ENCODE measurements at places on chromosomes 11 and 22.

DNA sequence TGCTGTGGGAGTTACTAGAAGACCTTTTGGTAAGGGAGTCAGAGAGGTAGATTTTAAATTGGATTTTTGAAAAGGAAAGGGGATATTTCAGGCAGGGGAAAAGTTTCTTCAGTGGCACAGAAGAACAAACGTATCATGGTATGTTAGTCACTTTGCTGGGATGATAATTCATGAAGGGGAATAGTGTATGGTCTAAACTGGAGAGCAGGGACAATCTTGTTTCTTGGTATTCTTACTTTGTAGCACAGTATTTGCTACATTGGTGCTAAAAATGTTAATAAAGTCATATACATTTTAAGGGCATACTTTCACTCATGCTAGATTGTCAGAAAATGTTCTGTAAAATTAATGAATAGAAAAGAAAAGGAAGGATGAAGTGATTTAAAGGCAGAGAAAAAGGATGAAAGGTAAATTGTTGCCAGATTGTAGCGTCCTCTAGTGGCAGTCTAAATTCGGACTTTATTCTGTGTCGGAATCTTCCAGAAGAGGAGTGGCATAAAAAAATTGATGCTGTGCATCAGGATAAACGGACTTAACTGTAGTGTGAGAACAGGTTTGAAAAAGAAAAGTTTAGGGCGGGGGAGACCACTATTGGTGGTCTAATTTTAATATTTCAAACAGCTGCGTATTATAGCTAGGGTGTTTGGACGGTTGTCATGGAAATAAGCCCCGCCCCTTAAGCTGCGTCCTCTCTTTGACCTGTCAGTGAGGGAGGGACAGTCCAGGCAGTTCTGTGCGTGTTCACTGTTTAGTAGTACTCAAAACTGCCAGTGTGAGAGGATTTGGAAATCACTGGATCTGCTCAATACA is at the start of gene BCO2:
Gene BCO2, plus strand, starts transcription at position 724 of the 810 bp plus-strand sequence. CDS start 90 bp downstream, outside the sequence.
- peak; percentile 81 for DNase-seq

GRCh38 chr22:19716041-19716828 is 1.9 kb downstream of the SEPTIN5 start:
- DNase-seq: no peak

- no peak for DNase-seq
Observed at GRCh38 chr11:14081581-14082231, 119.2 kb downstream of the SPON1 start.

DNA sequence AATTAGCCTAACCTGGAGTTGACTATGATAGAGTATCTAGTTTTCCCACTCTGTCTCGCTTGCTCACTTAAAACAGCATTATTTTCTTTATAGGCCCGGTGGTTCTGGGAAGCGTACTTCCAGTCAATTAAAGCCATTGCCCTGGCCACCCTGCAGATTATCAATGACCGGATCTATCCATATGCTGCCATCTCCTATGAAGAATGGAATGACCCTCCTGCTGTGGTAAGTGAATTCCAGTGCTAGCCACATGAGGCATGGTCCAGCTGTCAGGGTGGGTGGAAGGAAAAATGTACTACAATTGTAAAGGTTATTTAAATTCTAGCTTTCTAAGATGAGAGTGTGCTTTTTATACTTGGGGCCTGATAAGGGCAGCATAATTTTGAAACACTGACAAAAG is 76.0 kb downstream of the EXT2 start:
- no peak for DNase-seq

- peak; percentile 59 for DNase-seq
Observed at GRCh38 chr11:64564947-64565889, 25.8 kb upstream of the SLC22A12 start.

GRCh38 chr11:1487091-1487850 is 692 bp upstream of the MOB2 start:
- DNase-seq: peak; percentile 44

GRCh38 chr11:46570790-46571398 is 22.9 kb downstream of the AMBRA1 start:
- DNase-seq: no peak

- no peak for DNase-seq
Observed at GRCh38 chr11:23079382-23079813, 219.1 kb upstream of the CCDC179 start.

DNA sequence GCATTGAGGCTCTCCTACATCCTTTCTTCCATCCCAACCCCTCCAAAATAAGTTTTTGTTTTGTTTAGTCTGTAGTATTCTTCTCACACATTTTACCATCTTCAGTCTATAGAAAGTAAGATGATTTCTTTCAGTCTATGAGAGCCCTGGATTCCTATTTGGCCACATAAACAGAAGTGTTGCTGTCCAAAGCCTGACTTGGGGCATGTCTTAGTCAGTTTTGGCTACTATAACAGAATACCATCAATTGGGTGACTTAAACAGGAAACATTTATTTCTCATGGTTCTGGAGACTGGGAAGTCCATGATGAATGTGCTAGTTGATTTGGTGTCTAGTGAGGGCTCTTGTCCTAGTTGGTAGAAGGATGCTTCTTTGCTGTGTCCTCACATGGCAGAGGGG is 146.8 kb upstream of the DDI1 start:
- DNase-seq: no peak

- no peak for DNase-seq
Observed at GRCh38 chr11:126800009-126800408, 200.6 kb downstream of the KIRREL3 start.

DNA sequence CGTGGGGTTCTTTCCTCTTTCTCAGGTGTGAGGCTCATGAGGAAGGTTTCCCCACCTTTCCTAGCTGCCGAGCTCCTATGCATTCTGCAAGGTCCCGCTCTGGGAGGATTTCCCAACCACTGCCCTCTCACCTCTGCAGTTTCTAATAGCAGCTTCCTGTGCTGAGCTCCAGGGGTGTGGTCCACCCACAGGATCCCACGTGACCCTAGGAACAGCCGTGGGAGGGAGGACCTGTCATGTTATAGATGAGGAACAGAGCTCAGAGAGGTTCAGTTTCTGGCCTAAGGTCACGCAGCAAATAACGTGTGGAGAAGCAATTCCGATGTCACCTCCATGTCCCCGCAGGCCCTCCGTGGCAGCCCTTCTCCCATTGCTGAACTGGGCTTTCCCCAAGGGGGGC is 38.5 kb downstream of the FLRT1 start:
- no peak for DNase-seq

GRCh38 chr22:46587061-46587460 is 33.1 kb upstream of the GRAMD4 start:
- DNase-seq: no peak

- DNase-seq: no peak
Observed at GRCh38 chr11:88104408-88104807, 70.8 kb downstream of the RAB38 start.

DNA sequence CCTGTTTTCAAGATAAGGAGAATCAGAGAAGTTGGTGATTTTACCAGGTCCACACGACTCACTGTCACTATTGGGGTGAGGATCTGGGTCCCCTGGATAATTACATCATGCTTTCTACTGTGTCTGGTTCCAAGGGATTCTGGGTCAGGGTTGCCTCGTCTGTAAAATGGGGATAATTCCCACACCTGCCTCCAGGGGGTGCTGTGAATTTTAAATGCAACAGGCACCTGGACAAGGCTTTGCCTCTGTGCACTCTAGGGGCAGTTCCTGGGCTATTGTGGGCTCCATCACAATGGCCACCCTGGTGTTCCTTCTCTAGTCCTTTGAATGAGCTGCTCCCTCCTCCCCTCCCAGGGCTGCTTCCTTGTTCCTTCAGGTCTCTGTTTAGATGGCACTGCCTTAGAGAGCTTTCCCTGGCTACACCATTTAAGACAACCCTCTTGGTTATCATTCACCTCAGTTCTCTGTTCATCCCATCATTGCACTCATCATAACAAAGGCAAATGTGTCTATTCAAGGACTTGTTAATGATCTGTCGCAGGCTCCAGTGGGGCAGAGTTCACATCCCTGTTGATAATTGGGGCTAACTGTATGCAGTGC is 178.6 kb downstream of the MIAT start:
- DNase-seq: no peak

DNA sequence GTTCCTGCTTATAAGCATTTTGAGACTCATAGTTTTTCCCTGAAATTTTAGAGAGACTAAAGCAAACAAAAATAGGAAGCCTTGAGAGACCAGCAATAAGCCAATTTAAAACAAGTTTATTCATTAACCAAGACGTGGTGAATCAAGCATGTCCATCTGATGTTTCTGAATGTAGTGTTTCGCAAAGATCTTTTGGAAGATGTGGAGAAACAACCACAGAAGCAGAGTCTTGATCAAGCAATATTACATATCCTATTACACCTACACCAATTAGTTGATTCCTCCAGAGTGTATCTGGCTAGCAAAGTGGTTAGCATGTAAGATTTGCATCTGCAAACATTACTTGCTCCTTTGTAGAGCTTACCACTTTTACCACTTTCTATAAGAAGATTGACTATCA is at the start of gene OVCH2:
Gene OVCH2, minus strand, starts transcription at position 101 of the 400 bp plus-strand sequence. Its CDS starts 83 bp downstream, at position 18.
- DNase-seq: no peak

DNA sequence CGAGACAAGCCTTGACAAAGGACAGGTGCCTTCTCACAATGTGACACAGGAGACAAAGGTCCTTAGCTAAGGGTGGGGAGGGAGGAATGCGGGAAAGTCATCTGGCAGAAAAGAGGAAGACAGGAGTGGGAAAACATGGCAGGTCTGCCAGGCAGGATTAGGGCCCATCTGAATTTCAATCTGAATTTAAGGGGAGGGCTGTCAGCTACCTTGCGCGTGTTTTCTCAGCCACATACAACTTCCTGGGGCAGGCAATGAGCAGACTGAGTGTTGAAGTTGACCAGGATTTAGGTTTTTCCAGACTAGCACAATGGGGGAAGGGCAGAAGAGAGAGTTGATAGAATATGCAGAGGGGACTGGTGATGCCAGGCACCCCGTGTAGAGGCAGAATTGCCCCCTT is 66.7 kb upstream of the LARGE1 start:
- no peak for DNase-seq

GRCh38 chr11:283405-284104 is 5.3 kb downstream of the NLRP6 start:
- no peak for DNase-seq

GRCh38 chr11:83717537-83717936 is 431.4 kb upstream of the CCDC90B start:
- no peak for DNase-seq

DNA sequence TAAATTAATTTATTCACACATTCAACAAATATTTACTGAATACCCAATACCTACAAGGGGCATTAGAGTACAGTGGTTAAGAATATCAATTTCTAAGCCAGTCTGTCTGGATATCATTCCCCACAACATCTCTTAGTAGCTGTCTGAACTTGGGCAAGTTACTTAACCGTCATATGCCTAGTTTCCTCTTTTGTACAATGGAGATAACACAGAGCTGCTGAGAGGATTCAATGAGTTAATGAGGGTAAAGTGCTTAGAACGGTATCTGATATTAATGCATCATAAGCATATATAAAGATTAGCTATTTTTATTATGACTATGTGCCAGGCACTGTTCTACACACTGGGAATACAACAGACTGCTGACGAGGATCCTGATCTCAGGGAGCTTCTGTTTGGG is 116.4 kb downstream of the APOL5 start:
- no peak for DNase-seq

- DNase-seq: no peak
Observed at GRCh38 chr11:10021563-10021962, 272.5 kb downstream of the SBF2 start.

- no peak for DNase-seq
Observed at GRCh38 chr11:102760344-102761035, 19.9 kb downstream of the MMP10 start.

GRCh38 chr22:32880061-32880460 is 78.6 kb downstream of the TIMP3 start:
- DNase-seq: no peak

- DNase-seq: no peak
Observed at GRCh38 chr22:31728857-31729256, 21.1 kb downstream of the PRR14L start.

GRCh38 chr22:42780070-42780540 is 59.4 kb upstream of the A4GALT start:
- no peak for DNase-seq

- DNase-seq: peak; percentile 99
Observed at GRCh38 chr22:45537734-45538181, 35.1 kb downstream of the FBLN1 start.

DNA sequence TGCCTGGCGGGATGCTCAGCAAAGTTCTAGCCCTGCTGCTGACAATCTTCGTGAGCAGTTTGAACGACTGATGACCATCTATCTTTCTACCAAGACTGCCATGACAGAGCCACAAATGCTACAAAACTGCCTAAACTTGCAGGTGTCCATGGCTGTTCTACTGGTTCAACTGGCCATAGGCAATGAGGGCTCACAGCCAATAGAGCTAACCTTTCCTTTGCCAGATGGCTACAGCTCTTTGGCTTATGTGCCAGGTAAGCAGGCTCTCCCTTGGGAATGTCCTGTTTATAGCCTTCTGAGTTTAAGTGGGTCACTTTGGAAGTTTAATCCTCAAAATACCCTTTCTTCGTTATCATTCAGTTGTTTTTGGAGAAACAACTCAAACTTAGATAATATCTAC is 20.1 kb downstream of the UBE4A start:
- no peak for DNase-seq

- no peak for DNase-seq
Observed at GRCh38 chr11:33723238-33723881, 12.9 kb downstream of the CD59 start.

DNA sequence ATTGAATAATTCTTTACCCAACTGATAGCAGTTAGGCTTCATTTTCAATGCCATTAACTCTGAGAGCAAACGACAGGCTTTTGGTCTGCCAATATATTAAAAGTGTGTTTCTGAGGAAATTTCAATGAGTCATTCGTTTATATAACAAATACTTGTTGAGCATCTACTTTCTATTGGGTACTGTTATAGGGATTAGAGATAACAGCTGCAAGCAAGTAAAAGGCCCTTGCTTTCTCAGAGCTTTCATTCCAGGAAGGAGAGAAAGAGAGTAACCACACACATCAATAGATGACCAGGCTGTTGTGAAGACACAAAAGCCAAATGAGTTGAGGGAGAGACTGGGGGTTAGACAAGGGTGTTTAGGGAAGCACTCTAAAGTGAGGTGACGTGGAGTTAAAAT is 35.7 kb downstream of the CD44 start:
- DNase-seq: no peak

DNA sequence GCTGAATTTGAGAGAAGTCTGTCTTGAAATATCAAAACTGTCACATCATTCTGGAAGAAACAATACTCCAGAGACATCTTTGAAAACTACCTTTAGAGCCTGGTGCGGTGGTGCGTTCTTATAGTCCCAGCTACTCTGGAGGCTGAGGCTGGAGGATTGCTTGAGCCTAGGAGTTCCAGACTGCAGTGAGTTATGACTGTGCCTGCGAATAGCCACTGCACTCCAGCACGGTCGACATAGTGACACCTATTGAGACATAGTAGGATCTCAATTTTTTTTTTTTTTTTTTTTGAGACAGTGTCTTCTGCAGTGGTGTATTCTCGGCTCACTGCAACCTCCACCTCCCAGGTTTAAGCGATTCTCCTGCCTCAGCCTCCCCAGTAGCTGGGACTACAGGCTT is 11.5 kb upstream of the AIFM3 start:
- DNase-seq: no peak

- DNase-seq: no peak
Observed at GRCh38 chr11:59222464-59223060, 9.8 kb upstream of the MPEG1 start.

GRCh38 chr11:96246718-96247552 is 96.1 kb downstream of the MAML2 start:
- DNase-seq: no peak
